Naive thymus-derived CD8-positive, alpha-beta T cell (primary cell): ENCODE measurements at places on chromosomes 7 and 10. TPM values are rescaled to one million over a fixed set of nuclear protein-coding genes. Genes with fewer than 3 reads are reported as not detected.

DNA sequence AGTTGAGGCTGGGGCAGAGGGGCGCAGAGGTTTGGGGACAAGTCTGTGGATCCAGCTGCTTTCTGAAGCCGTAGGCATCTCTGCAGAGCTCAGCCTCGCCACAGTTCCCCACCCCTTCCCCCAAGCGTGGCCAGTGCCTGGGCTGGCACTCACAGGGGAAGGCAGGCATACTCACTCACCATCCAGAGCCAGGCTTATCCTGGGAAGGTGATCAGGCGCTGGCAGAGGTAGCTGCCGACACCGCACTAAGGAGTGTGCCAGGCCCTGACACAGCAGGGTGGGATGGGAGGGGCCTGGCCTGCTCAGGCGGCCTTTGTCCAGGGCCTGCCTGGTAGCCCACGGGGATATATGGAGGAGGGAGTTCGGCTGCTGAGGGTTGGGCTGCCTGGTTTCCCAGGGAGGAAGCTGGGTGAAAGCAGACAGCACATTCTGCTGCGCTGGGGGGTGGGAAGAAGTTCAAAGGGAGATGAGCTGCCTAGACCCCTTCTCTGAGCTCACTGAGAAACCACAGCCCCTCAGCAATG is 15.9 kb downstream of the VSIR start:
- DNase-seq: no peak
- peak overlapping the region; percentile 97 for H3K27ac ChIP-seq
- H3K36me3 ChIP-seq: peaks cover 14% of the 10 kb centered on the region
- H3K4me3 ChIP-seq: peak overlapping the region; percentile 67
- H3K4me1 ChIP-seq: peaks cover 94% of the 10 kb centered on the region
- no peaks in the 10 kb centered on the region for H3K27me3 ChIP-seq

The NEURL1 gene
- 1.3 TPM for total RNA-seq

- H3K27me3 ChIP-seq: no peaks in the 10 kb centered on the region
- no peak for DNase-seq
- H3K27ac ChIP-seq: no peak overlapping the region
Measured at GRCh38 chr10:5559642-5560141, 34.9 kb downstream of the CALML3 start.

DNA sequence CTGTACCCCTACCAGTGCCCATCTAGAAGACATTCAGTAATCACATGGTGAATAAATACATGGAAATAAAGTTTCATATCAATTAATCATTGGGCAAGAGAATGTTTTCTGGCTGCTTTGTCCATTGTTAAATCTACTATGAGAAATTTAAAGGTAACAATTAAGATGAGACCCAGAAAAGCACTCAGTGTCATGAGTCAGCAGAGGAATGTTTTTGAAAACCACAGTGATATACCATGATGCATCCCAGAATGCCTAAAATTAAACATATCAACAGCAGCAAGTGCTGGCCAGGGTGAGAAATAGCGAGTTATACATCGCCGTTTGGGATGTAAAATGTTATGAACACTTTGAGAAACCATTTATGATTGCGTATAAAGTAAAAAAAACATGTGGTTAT is 825.3 kb upstream of the C7orf33 start:
- no peak overlapping the region for H3K27ac ChIP-seq
- no peak overlapping the region for H3K4me3 ChIP-seq
- H3K36me3 ChIP-seq: no peaks in the 10 kb centered on the region

GRCh38 chr10:91941426-91941825 is 17.9 kb downstream of the BTAF1 start:
- H3K27me3 ChIP-seq: no peaks in the 10 kb centered on the region
- peaks cover 19% of the 10 kb centered on the region for H3K36me3 ChIP-seq
- H3K4me1 ChIP-seq: peaks cover 25% of the 10 kb centered on the region
- H3K4me3 ChIP-seq: no peak overlapping the region

The NPSR1 gene
- total RNA-seq: not detected

DNA sequence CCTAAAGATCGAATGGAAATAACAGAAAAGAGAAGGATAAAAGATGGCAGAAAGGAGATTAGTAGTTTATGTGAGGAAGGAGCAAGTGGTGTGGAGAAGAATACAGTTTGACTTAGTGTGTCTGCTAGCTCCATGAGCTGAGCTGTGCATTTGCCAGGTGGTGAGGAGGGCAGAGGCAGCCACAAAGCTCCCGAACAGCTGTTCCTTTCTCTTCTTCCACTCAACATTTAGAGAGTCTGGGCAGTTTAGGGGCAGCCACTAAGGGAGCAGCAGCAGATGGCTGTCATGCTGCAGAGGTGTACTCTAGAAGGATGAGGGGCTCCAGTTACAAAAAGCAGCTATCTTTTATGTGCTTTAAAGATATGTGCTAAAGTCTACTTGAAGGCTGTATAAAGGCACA is 674.4 kb downstream of the GRM8 start:
- H3K27ac ChIP-seq: no peak overlapping the region
- H3K4me1 ChIP-seq: no peaks in the 10 kb centered on the region
- no peak for DNase-seq
- H3K27me3 ChIP-seq: peaks cover 5% of the 10 kb centered on the region
- no peak overlapping the region for H3K4me3 ChIP-seq

The OR6B1 gene
- total RNA-seq: not detected
